ENCODE measurements at places on chromosomes 1 and 21. TPM values are rescaled to one million over a fixed set of nuclear protein-coding genes. Genes with fewer than 3 reads are reported as not detected.

- no peaks in the 10 kb centered on the region for H3K27me3 ChIP-seq
- H3K4me3 ChIP-seq, result peak overlapping the region; percentile 93
- H3K4me1 ChIP-seq, result peaks cover 14% of the 10 kb centered on the region
- DNase-seq, result peak; percentile 70
Measured at GRCh38 chr21:32772281-32773047, 909 bp upstream of the PAXBP1 start.

DNA sequence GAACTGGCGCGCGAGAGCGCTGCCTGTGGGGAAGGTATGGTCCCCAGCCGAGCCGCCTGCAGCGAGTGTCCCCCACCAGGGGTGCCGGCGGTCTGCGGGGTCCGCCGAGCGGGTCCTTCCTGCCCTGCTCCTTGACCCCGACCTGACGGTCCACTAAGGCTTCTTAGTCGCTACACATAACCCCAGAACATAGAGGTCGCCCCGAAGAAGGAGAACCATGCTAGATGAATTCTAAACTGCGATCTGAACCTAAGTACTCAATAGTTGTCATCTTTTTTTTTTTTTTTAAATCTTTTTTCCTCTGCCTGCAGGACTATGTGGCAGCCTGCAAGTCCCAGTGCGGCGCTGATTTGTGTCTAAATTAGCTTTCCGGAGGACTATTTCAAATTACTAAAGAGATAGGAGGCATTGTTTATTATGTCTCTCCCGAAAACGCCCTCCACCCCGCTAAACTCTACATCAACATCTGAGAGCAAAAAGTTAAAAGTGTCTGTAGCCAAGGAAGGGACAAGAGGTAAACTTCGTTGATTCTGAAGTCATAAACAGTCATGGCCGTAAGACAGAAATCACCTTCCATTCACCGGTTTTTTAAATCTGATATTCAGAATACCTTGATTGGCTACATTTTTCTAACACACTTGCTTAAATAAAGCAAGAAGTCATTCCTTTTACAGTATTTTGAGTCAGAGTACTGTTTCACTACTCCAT is 476 bp downstream of the AXDND1 start:
- H3K4me1 ChIP-seq, result no peaks in the 10 kb centered on the region
- H3K4me3 ChIP-seq, result peak overlapping the region; percentile 1
- DNase-seq, result no peak

GRCh38 chr1:3359756-3360440 is 94.6 kb upstream of the ARHGEF16 start:
- peaks cover 4% of the 10 kb centered on the region for H3K27me3 ChIP-seq
- no peaks in the 10 kb centered on the region for H3K36me3 ChIP-seq
- H3K27ac ChIP-seq, result no peak overlapping the region

DNA sequence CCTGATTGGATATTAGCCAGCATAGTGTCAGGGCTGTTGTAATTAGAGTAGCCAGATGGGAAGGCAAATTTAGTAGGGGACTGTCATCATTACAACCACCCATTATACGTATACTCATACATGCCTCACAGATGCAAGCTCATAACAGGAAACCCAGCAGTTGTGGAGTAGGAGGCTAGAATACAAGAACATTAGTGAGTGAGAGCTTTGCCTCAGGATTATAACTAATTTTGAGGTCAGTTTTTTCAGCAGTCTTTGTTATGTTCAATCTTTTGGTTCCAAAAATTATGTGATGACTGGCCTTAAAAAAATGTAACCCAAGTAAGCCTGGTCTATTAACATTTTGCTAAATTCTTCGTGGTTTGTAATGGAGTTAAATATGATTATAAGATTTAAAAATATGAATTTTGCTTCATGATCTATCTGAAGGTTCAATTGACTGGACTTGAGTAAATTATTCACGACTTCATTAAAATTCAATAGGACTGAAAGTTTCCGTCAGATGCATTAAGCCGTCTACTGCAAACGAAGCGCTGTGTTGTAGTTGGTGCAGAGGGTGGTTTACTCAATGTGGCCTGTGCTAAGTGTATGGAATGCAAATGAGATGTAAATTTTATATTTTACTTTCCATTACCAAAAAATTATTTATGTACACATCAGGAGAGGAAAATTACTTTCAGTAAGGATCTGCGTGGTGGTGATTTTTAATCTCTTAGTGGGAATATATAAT is 48.8 kb downstream of the KCNK1 start:
- H3K36me3 ChIP-seq, result no peaks in the 10 kb centered on the region
- no peak for DNase-seq
- H3K4me1 ChIP-seq, result no peaks in the 10 kb centered on the region
- no peaks in the 10 kb centered on the region for H3K27me3 ChIP-seq

GRCh38 chr1:59150577-59151386 is 146.1 kb upstream of the FGGY start:
- peak overlapping the region; percentile 75 for H3K27ac ChIP-seq
- DNase-seq, result peak; percentile 94
- no peaks in the 10 kb centered on the region for H3K36me3 ChIP-seq
- H3K4me3 ChIP-seq, result no peak overlapping the region
- H3K27me3 ChIP-seq, result no peaks in the 10 kb centered on the region

The KCNC4 gene
- 8.9 TPM for total RNA-seq

The KLF17 gene
- 0.50 TPM for total RNA-seq

Measured in adrenal gland (tissue), 19 donors.